ENCODE measurements at places on chromosomes 2 and 18.

- no peak for DNase-seq
These were observed 83.8 kb upstream of the SNTG2 start for GRCh38 chr2:866887-867286.

GRCh38 chr2:80748592-80748991 lies 444.0 kb upstream of the LRRTM1 start:
- no peak for DNase-seq

GRCh38 chr2:215010390-215010789 lies 128.0 kb downstream of the ABCA12 start:
- DNase-seq, result no peak

DNA sequence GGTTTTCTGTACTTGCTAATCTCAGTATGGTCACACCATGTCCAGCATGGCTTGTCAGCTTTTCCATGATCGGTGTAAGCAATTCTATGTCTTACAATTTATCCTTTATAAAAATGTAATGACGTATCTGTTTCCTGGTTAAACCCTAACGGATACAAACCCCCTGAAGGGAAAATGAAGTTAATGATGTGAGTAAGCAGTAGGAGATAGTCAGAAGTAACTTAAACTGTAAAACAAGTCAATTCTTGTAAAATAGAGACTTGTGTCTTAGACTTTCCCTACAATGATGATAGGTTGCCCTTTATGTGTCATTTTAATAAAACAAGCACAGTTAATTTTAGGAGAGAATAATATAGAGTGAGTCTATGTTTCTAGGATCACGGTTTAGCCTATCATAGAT lies 1365.9 kb upstream of the SLC39A10 start:
- no peak for DNase-seq

GRCh38 chr2:85032621-85033020 lies 61.7 kb downstream of the KCMF1 start:
- DNase-seq, result no peak

DNA sequence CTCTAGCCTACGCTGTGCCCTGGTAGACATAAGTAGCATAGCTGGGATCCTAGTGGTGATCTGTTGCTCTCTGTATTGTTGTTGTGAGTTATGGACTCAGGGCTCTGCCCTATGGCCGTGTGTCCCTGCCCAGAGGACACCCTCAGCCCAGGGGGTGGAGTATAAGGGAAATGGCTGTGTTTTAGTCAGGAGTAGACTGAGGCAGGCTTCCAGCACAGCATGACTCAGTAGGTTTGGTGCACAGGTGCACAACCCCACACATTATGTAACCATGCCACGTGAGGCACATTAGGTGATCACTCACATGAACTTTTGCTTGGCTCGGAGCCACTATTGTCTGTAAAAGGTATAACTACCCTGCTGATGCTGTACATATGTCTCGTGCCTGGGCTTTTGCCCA lies 59.9 kb upstream of the PEX13 start:
- DNase-seq, result no peak

GRCh38 chr2:237558961-237559641 lies 7.3 kb upstream of the PRLH start:
- no peak for DNase-seq

GRCh38 chr2:132037527-132038178 lies 124.1 kb downstream of the ANKRD30BL start:
- no peak for DNase-seq

DNA sequence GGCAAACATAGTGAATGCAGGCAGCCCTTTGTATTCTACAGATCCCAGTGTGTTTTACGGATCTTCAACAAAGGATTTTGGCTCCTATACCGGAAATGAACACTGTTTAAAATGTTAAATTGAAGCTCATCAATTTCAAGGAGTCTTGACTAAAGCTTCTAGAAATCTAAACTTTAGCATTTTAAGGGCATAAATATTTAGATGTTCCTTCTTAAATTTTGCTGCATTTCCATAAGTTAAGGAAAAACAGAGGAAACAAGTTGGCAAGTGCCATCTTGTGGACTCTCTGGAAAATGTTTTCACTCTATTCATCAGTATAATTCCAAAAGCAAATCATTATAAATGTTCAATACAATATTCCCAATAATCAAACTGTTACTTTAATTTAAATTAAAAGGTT lies 19.6 kb downstream of the CHN1 start:
- DNase-seq, result no peak

GRCh38 chr2:216412022-216412999 lies at the start of gene SMARCAL1:
SMARCAL1 (plus strand) TSS chr2:216412484; CDS start chr2:216414705, 2,221 bp downstream.
- peak; percentile 97 for DNase-seq

DNA sequence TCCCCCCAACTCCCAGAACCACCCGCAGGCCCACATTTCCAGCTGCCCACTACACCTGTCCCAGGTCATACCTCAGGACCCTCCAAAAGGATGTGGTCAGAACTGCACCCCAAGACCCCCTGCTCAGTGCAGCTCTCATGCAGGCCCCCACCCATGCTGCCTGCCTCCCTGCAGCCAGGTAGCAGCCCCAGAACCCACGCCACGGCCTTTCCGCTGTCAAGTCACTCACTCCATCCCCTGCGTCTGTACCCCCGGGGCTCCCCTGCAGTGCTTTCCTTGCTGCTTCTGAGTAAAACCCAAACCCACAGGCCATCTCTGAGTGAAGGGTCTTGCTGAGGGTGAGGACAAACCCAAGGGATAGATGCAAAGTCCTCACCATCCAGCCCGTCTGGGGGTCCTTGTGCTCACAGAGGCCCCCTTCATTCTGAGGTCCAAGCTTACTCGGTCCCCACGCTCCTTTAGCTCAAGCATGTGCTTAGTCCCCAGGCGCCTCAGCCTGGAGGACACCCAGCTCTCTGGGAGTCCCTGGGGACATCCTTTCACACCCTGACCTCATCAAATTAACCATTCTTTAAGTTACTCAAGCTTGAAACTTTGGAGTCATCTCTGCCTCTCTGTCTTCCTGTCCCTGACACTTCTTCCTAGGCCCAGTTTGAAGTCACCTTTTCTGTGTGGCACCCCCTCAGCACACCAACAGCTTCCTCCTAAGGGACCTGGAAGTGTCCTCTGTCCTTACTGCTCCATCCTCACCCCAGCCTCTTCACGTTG lies 130.1 kb downstream of the SMAD7 start:
- DNase-seq, result no peak

DNA sequence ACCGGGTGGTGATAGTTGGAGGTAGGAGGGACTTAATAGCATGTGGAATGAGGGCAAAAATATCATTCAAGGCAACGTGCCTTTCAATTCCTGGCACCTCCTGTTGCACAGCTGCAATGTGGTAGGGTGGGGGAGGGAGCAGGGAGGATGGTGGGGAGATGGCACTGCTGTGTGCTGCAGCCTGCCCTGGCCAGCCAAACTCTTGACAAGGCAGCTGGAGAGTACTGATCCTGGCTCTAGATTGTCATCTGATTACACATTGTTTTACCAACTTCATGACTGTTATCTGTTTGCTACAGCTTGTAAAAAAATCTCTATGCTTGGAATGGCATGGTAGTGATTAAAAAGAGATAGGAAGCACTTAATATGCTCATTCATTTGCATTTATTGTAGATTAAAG lies 47.7 kb downstream of the PLCL1 start:
- no peak for DNase-seq

- DNase-seq, result no peak
These were observed 194.3 kb upstream of the ERBB4 start for GRCh38 chr2:212732860-212733259.

DNA sequence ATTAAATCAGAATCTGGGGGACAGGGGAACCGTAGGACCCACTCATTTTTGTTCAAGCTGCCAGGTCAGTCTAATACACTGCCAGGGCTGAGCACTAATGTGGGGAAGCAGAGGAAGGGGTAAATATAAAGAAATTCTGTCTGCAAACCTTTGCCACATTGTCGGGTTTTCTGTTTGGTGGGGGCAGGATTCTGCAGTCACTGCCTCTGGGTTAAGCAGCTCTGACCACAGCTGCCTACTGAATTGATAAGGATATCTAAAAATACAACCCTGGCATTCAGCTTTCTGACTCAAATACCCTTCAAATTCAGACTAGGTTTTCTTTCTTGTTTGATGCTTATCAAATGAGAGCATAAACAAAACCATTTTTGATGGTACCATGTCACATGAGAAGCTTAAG lies 6.0 kb downstream of the DNER start:
- DNase-seq, result no peak

- no peak for DNase-seq
These were observed 31.7 kb downstream of the LPIN2 start for GRCh38 chr18:2981212-2981728.

- no peak for DNase-seq
These were observed 127.8 kb downstream of the RBMS1 start for GRCh38 chr2:160365716-160366367.

GRCh38 chr2:201949927-201950246 lies 83.8 kb upstream of the FZD7 start:
- no peak for DNase-seq

DNA sequence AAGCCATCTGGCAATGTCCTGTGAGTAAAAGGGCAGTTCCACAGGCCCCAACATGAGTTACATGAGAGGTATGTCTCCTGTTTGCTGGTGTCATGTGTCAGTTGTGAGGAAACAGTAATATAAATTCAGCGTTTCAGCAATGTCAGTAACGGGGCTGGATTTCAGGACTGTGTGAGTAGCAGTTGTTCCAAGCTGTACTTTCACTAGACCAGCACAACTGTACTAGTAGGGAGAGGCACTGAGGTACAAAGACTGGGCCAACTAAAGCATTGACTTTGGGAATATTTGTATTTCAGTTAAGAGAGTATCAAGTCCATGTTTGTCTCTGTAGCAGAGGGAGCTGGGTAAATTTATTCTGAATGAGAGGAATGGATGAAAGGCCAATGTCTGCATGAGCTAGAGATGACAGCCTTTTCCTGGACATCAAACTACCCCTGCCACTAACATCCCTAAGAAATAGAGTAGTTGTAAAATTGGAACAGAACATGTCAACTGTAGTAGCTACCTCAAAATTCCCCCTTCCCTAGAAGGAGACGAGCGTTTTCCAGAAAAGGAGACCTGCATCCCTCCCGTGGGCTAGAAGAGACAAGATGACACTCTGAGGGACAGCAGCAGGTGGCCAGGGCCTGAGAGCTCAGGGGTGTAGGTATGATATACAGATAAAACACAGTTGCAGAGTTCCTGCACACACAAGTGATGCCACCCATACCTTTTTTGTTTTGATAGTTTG lies 24.4 kb downstream of the EIF4E2 start:
- no peak for DNase-seq

GRCh38 chr2:216170076-216170763 lies 61.1 kb downstream of the XRCC5 start:
- no peak for DNase-seq

- DNase-seq, result no peak
These were observed 64.5 kb upstream of the LAPTM4A start for GRCh38 chr2:20115902-20116301.

DNA sequence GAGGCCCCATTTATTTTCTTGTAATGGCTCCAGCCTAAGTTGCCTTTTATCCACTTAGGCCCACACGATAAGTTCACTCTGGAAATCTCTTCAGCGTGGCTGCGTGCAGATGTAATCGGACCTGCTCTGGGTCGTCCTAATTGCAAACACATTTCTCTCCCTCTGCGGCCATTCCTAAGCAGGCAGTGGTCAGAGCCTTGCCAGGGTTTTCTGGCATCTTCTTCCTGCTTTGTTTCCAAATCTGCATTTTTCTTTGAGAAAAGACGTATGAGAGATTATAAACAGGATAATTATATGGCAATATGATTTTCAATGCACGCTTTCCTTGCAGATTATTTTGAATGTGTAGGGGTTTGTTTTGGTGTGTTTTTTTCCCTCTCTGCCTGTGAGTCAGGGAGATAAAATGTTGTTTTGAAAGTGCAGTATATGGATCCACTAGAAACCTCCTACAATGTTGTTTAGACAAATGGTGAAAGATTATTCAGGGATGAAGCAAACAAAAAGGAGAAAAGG lies 239.4 kb upstream of the TANK start:
- DNase-seq, result no peak

- DNase-seq, result no peak
These were observed 758 bp downstream of the CFAP221 start for GRCh38 chr2:119544939-119545475.

DNA sequence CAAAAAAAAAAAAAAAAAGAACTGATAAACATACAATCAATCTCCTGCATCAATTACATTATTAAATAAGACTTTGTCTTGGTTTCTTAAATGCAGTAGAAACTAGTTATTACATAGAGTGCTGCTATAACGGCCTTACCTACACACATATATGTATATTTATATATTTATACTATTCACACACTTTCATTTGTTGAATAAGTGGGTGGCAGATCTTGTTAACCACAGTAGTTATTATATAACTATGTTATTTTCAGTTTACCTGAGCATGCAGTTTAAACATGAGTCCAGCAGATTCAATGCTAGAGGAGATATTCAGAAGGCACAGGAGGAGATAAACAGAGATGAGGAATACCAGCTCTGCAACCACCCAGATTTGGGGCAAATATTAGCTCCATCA lies 81.5 kb upstream of the CD226 start:
- no peak for DNase-seq

GRCh38 chr18:37334631-37335408 lies 230.8 kb downstream of the CELF4 start:
- DNase-seq, result no peak

GRCh38 chr18:67217551-67218166 lies 298.9 kb downstream of the DSEL start:
- DNase-seq, result peak; percentile 35

- DNase-seq, result no peak
These were observed 504.5 kb upstream of the VRK2 start for GRCh38 chr2:57542081-57542480.

DNA sequence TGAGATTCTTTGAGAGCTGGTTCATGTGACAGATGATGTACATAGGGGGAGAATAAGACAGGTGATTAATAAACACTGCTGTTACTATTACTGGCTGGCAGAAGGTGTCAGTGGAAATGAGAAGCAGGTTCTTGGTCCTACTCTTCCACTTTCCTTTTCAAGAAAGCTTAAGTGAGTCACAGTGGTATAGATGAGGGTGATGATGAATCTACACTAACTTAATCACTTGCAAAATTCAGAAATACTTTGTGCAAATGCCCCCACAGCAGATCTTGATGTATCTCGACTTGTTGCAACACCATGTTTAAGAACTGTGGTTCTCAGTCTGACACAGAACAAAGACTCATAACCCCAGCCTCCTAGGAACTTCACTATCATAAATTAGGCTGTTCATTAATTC lies 35.9 kb upstream of the MGAT5 start:
- DNase-seq, result no peak

GRCh38 chr2:71618327-71619113 lies 165.2 kb downstream of the DYSF start:
- no peak for DNase-seq

DNA sequence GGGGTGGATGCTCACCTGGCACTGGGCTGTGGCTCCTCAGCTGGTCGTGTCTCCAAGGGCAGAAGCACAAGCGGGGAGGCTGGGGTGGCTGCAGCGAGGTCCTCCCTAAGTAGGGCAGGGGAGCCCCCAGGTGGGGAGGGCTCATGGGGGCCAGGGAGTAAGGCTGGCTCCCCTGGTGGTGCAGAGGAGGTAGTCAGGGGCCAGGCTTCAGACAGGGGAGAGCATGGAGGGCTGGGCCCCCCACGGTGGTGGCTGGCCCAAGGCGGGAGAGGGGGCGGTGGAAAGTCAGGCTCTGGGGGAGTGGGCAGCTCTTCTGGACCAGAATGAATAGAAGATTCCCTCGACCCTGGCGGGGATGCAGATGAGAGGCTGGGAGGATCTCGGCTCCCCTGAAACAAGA lies 8.1 kb upstream of the SFXN5 start:
- no peak for DNase-seq

Measured in CD8-positive, alpha-beta T cell (primary cell).